ENCODE measurements at places on chromosomes 3 and 15. TPM values are rescaled to one million over a fixed set of nuclear protein-coding genes. Genes with fewer than 3 reads are reported as not detected.

DNA sequence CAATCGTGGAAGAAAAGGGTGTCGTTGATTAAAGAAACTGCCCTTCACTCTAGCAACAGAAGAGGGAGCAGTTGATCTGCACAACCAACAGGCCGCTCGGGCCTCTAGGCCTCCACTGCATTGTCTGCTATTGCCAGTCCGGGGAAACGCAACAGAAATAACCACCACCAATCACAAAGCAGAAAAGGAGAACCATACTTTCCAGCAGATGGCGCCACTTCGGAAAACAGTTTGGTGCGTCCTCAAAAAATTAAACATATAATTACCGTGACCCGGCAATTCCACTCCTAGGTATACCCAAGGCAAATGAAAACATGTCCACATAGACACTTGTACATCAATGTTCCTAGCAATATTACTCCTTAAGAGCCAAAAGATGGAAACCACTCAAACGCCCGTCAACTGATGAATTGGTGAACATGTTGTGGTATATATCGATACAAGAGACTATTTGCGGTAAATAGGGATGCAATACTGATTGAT is 154.1 kb downstream of the TJP1 start:
- H3K27me3 ChIP-seq = no peaks in the 10 kb centered on the region
- no peak overlapping the region for H3K4me3 ChIP-seq
- DNase-seq = peak; percentile 60
- peaks cover 6% of the 10 kb centered on the region for H3K36me3 ChIP-seq
- H3K27ac ChIP-seq = no peak overlapping the region
- peaks cover 12% of the 10 kb centered on the region for H3K4me1 ChIP-seq

Gene LPCAT4
- total RNA-seq = 28.9 TPM

Gene PIGZ
- 6.7 TPM for total RNA-seq

- no peaks in the 10 kb centered on the region for H3K36me3 ChIP-seq
- no peak overlapping the region for H3K4me3 ChIP-seq
- no peak overlapping the region for H3K27ac ChIP-seq
- H3K4me1 ChIP-seq = no peaks in the 10 kb centered on the region
- no peaks in the 10 kb centered on the region for H3K27me3 ChIP-seq
Observed at GRCh38 chr3:158085358-158085757, 20.9 kb downstream of the SHOX2 start.

DNA sequence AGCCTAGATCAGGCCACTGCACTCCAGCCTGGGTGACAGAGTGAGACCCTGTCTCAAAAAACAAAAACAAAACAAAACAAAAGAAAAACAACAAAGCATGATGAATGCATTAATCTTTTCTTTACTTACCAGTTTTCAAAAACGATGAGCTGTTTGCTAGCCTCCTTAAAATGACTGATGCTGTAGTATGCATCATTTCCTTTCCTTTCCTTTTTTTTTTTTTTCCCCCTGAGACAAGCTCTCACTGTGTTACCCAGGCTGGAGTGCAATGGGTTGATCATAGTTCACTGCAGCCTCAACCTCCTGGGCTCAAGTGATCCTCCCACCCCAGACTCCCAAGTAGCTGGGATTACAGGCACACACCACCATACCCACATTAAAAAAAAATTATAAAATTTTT is 202.0 kb downstream of the ADAMTSL3 start:
- no peak for DNase-seq
- no peak overlapping the region for H3K4me3 ChIP-seq
- H3K36me3 ChIP-seq = peaks cover 7% of the 10 kb centered on the region

- H3K27ac ChIP-seq = no peak overlapping the region
- H3K4me3 ChIP-seq = no peak overlapping the region
- no peak for DNase-seq
Observed at GRCh38 chr15:54722342-54722986, 474.3 kb downstream of the RSL24D1 start.

Gene CFAP100
- total RNA-seq = not detected

DNA sequence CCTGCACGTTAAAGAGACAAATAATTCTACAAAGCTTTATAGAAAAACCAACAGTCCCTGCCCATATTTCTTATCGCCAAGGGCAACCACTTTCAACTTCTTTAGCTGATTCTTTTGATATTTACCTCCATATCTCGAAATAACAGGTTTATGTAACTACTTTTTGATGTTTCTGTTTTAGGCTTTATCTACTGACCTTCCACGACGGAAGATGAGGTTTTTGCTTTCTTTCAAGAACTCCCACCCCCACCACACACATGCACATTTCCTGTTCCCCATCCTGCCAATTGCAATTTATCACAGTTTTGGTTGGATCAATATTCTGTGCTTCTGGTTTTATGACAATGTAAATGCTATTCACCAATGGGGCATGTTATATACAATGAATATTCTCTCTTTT is 330.4 kb upstream of the ICE2 start:
- no peaks in the 10 kb centered on the region for H3K36me3 ChIP-seq
- no peak overlapping the region for H3K4me3 ChIP-seq
- H3K4me1 ChIP-seq = no peaks in the 10 kb centered on the region
- H3K27me3 ChIP-seq = peaks cover 53% of the 10 kb centered on the region

Gene WDR93
- not detected for total RNA-seq

GRCh38 chr3:140447136-140447535 is 230.7 kb upstream of the TRIM42 start:
- no peak overlapping the region for H3K4me3 ChIP-seq
- H3K36me3 ChIP-seq = no peaks in the 10 kb centered on the region
- H3K4me1 ChIP-seq = no peaks in the 10 kb centered on the region
- H3K27me3 ChIP-seq = peaks cover 69% of the 10 kb centered on the region
- DNase-seq = no peak

DNA sequence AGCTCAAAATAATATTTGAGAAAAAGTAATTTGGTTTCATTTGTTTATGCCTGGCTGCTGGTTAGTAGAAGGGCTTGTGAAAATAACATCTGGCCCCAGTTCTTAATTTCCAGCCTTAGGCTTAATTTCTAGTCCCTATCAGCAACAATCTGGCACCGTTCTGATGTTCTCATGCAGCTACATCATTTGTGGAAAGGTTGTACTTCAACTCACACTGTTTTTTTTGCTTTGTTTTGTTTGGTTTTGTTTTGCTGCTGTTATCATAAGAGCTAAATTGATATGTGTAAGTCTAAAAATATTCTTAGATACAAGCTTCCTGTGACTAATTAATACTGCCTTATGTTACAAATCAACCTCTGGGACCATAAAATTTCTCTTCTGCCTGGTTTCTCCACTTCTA is 8.9 kb downstream of the CPA3 start:
- H3K4me1 ChIP-seq = peaks cover 10% of the 10 kb centered on the region
- no peaks in the 10 kb centered on the region for H3K36me3 ChIP-seq

Gene CCRL2
- 0.54 TPM for total RNA-seq

DNA sequence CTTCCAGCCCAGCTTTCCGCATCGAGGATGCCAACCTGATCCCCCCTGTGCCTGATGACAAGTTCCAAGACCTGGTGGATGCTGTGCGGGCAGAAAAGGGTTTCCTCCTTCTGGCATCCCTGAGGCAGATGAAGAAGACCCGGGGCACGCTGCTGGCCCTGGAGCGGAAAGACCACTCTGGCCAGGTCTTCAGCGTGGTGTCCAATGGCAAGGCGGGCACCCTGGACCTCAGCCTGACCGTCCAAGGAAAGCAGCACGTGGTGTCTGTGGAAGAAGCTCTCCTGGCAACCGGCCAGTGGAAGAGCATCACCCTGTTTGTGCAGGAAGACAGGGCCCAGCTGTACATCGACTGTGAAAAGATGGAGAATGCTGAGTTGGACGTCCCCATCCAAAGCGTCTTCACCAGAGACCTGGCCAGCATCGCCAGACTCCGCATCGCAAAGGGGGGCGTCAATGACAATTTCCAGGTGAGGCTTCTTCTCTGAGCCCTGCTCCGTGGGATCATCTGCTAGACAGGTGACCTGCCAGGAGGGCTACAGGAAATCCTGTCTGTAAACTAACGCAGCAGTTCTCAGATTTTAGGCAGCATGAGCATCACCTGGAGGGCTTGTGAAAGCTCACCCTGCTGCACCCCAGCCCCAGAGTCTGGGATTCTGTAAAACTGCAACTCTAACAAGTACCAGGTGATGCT is 1.6 kb downstream of the THBS1 start:
- no peak overlapping the region for H3K27ac ChIP-seq
- no peak for DNase-seq
- peak overlapping the region; percentile 75 for H3K4me3 ChIP-seq
- no peaks in the 10 kb centered on the region for H3K27me3 ChIP-seq
- H3K36me3 ChIP-seq = peaks cover 33% of the 10 kb centered on the region

GRCh38 chr15:58748852-58749531 is 515 bp downstream of the ADAM10 start:
- DNase-seq = peak; percentile 39
- peak overlapping the region; percentile 87 for H3K27ac ChIP-seq
- peaks cover 5% of the 10 kb centered on the region for H3K4me1 ChIP-seq

DNA sequence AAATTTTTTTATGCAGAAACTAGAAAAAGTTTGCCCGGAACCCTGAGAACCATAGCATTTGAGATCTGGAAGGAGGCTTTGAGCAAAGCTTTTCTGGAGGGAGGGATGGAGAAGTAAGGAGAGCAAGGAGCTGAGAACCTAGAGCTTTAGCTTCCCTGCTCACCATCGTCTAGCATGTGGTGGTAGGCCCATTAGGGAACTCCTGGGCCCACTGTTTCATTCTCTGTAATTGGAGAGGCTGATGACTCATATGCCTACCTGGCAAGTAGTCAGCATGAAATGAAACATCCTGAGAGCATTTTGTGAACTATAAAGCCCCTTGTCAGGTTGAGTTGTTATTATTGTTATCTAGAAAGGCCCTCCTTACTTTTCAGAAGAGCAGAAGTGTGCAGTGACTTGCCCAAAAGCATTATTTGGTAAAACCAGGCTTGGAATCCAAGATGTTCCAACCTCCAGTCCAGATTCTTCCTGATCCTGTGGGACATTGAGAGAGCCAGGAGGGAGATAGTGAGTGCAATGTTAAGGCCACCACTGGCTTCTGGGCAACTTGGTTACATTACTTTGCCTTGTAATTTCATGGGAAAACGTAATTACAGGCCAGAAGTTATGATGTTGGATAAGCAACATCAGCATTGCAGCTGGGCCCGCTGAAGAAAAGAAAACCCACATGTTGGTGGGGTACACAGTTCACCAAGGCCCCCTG is 104.5 kb upstream of the BFSP2 start:
- peaks cover 46% of the 10 kb centered on the region for H3K27me3 ChIP-seq
- peak; percentile 65 for DNase-seq
- no peak overlapping the region for H3K4me3 ChIP-seq
- H3K4me1 ChIP-seq = peaks cover 10% of the 10 kb centered on the region
- H3K27ac ChIP-seq = no peak overlapping the region

GRCh38 chr15:39874890-39875549 is 45.0 kb downstream of the GPR176 start:
- DNase-seq = peak; percentile 10
- no peak overlapping the region for H3K4me3 ChIP-seq
- H3K4me1 ChIP-seq = no peaks in the 10 kb centered on the region
- no peak overlapping the region for H3K27ac ChIP-seq

GRCh38 chr3:156305672-156306071 is 185.3 kb downstream of the KCNAB1 start:
- peaks cover 38% of the 10 kb centered on the region for H3K4me1 ChIP-seq
- no peaks in the 10 kb centered on the region for H3K36me3 ChIP-seq
- H3K27me3 ChIP-seq = peaks cover 2% of the 10 kb centered on the region
- no peak overlapping the region for H3K4me3 ChIP-seq

DNA sequence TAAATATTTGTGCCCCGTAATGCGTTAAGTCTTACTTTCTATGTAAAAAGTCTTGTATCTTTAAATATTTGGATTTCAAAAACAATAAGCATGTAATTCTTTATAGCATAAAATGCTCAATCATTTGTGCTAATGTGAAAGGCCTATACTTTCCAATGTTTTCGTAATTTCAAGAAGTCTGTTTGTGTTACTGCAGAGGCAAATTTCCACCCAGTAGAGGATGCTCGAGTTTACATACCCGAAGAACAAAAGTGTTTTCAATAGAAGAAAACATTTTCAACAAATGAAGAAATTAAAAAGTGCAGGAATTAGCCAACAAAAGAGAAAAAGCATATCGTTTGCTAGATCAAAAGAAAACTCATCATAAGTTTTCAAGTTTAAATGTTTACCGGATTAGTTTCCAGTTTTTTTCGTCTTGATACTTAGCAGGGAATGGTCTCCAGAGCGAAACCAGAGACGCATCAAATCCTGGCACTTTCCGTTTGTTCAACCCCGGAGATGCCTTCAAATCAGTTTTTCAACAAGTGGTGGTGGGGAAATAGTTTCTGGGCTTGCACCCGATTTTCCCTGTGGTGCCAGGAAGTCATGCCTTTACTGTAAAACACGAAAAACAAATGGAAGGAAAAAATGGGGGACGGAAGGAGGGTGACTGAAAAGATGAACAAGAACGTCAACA is 1.0 kb downstream of the CGGBP1 start:
- no peak for DNase-seq
- H3K36me3 ChIP-seq = peaks cover 49% of the 10 kb centered on the region
- no peaks in the 10 kb centered on the region for H3K4me1 ChIP-seq
- peak overlapping the region; percentile 96 for H3K4me3 ChIP-seq
- no peaks in the 10 kb centered on the region for H3K27me3 ChIP-seq
- H3K27ac ChIP-seq = peak overlapping the region; percentile 83

Gene P2RY12
- total RNA-seq = not detected

DNA sequence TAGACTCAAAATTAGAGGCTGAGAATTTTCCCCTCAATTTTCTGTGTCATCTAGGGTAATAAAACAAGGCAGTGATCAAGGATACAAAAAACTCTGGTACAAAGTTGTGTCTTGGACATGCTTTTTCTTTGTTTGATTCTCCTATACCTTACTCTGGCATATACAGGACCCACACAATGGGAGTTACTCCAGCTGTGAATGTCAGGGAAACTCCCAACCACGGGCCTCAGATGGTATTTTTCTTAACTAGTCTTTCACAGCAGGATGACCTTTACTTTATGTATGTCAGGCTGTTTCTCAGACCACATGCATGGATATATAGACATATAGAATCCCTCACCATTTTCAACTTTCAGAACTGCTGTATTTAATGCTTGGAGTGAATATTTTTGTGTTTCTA is 41.3 kb downstream of the FEZF2 start:
- H3K4me1 ChIP-seq = no peaks in the 10 kb centered on the region
- H3K36me3 ChIP-seq = no peaks in the 10 kb centered on the region
- H3K27ac ChIP-seq = no peak overlapping the region
- DNase-seq = no peak
- H3K4me3 ChIP-seq = no peak overlapping the region

DNA sequence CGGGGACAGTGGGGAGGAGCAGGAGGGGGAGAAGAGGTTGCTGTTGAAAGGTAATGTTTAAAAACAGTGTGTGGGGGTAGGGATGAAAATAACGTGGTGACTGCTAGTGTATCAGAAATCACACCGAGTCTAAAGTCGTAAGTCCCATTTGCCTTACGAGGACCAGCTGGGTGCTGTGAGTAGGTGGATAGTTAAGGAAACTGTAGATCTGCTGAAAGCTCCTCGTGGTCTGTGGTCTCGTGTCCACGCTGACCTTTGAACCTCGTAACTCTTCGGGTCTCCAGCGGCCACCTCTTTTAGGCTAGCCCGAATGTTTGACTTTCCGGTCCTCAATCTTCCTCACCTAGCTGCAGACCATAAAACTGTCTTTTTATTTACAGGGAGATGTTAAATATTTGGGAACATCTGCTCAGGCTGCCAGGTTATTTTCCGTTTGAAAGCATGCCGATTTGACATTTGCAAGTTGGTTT is 29.3 kb upstream of the ST3GAL6 start:
- H3K4me3 ChIP-seq = peak overlapping the region; percentile 89
- peaks cover 15% of the 10 kb centered on the region for H3K27me3 ChIP-seq
- H3K27ac ChIP-seq = no peak overlapping the region
- no peak for DNase-seq
- peaks cover 19% of the 10 kb centered on the region for H3K36me3 ChIP-seq

Measured in Calu3 (cell line).